ENCODE measurements at places on chromosomes 6 and 20.

DNA sequence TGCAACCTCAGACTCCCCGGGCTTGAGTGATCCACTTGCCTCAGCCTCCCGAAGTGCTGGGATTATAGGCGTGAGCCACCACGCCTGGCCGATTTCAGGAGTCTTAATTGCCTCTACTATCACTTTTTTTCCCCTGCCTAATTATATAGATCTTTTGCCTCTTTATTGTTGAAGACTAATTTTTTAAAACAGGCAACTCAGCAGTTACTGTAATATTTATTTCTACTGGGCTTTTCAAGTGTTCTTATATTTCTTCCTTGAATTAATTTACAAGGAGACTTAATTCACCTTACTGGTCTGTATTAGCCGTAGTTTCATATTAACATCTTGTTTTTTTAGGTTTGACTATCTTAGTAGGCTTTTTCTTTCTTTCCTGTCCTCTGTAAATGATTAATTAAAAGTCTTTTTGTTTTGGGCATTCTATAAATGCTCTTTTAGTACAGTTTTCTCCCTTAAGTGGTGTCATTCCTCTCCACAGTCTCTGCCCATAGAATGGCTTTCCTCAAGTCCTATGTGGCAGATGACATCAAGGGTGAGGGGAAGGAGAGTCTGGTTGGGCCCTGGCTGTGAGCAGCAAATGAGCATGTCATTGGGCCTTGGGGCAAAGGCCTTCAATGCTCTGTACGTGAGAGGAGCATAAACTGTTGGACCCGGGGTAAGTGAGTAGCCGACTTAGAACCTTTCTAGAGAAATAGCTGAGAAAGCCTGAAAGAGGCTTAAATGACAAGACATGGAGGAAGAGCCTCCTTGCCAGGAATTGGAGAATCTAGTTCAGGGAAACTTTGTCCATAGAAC lies 36.0 kb downstream of the ANKS1A start:
- no peak for DNase-seq

- no peak for DNase-seq
Measured at GRCh38 chr20:5773589-5773988, 23.4 kb downstream of the SHLD1 start.

GRCh38 chr6:1792989-1793388 lies 183.3 kb downstream of the FOXC1 start:
- DNase-seq, result no peak

- no peak for DNase-seq
Measured at GRCh38 chr6:3831761-3832530, 17.2 kb upstream of the FAM50B start.

DNA sequence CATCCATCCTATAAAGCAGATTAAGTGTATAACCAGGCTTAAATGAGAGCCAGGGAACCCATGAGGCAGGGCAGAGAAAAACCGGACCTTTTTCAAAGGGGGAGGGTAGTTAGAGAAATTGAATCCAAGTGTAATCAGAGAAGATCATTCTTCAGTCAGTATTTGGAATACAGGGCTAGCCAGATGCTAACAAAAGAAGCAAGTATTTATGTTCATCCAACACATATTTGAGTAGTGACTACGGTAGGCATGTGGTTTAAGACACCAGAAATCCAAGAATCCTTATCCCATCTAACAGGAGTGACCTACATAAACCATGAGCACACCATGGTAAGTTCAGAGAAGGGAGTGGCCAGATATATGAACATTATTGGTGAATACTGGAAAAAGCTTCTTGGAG lies 46.8 kb upstream of the FAM83C start:
- no peak for DNase-seq

DNA sequence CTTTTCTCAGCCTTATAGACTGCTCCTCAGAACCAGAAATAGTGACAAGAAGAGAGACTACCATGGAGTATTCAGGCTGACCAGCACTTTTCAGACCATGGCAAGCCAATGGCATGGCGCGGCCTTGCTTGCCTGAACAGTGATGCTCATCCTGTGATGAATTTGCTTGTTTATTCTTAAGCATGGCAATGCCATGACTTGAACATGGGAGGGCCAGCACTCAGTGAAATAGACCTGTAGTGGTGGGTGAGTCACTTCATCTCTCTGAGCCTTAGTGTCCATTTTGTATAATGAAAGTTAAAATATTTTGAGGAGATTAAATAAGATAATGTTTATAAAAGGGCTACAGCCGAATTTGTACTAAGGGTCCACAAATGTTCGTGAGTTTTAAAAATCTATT lies 79.1 kb downstream of the LRRC1 start:
- DNase-seq, result no peak

- no peak for DNase-seq
Measured at GRCh38 chr6:167699141-167699931, 127.4 kb upstream of the AFDN start.

DNA sequence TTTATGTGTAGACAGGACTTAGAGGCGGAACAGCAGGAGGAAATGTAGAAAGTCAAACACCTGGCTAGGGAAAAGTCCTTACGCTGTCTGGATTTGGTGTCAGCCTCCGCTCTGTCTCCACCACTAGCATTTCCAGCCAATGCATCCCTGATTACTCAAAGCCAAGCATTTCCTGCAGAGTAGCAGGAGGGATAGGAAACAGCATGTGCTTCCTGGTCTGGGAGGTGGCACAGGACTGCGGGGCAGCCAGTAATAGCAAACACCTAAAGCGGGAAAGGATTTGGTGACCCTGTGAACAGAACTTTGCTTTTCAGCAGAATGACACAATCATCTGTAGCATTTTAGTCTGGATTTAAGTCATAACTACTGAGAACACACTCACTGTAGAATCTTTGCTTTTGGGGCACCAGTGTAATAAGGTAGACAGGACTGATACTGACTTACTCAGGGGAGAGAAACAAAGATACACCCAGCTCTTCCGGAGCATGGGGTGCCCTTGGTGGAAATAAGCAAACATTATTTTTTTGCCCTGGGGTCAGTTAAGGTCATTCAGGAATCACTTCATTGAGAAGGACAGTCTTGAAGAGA lies 133.3 kb upstream of the AHI1 start:
- no peak for DNase-seq

DNA sequence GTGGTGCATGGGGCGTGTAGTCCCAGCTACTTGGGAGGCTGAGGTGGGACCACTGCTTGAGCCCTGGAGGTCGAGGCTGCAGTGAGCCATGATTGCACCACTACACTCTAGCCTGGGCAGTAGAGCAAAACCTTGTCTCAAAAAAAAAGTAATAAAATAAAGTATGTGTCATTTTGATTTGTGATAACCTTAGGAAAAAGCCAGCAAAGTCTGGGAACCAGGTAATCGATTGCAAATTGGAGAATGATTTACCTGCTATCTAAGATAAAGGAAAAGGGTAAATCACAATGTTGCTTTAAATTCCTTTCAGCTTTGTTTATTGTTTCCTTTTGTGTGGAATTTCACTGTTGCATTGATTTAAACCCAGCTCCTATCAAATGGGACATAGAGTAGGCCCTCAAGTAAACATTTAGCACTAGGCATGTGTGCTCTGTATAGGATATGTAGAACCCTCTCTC lies 59.0 kb downstream of the SGK1 start:
- DNase-seq, result no peak

GRCh38 chr6:52293067-52293466 lies 8.5 kb upstream of the MCM3 start:
- DNase-seq, result no peak

DNA sequence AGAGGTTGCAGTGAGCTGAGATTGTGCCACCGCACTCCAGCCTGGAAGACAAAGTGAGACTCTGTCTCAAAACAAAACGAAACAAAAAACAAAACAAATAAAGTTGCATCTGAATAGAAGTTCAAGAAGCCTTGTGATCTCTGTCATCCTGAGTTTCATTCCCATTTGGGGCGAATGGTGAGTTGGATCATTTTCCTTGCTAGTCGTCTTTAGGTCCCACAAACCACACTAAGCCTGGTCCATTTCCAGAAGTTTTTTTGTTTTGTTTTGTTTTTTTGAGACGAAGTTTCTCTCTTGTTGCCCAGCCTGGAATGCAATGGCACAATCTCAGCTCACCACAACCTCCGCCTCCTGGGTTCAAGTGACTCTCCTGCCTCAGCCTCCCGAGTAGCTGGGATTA lies 33.8 kb downstream of the ZNF217 start:
- no peak for DNase-seq

GRCh38 chr6:90466154-90466940 lies 120.5 kb downstream of the MAP3K7 start:
- peak; percentile 59 for DNase-seq

- DNase-seq, result no peak
Measured at GRCh38 chr20:32894711-32895355, 36.1 kb downstream of the EFCAB8 start.

DNA sequence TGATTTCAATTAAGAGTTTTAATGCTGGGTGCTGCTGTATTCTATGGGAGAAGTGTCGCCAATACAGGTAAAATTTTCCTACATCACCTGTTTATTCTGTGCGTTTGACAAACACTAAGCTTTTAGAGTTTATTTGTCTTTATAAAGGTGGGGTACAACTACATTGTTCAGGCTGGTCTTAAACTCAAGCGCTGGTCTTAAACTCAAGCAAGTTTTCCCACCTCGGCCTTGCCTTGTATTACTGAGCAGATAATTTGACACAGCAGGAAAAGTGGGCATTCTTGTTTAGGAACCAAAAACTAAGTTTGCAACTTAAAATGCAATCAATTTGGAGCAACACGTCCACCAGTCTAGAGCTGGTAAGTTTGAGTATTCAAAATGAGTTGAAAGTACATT lies 112.9 kb upstream of the BTN3A2 start:
- no peak for DNase-seq

- no peak for DNase-seq
Measured at GRCh38 chr6:129183681-129184301, 300.9 kb downstream of the LAMA2 start.

DNA sequence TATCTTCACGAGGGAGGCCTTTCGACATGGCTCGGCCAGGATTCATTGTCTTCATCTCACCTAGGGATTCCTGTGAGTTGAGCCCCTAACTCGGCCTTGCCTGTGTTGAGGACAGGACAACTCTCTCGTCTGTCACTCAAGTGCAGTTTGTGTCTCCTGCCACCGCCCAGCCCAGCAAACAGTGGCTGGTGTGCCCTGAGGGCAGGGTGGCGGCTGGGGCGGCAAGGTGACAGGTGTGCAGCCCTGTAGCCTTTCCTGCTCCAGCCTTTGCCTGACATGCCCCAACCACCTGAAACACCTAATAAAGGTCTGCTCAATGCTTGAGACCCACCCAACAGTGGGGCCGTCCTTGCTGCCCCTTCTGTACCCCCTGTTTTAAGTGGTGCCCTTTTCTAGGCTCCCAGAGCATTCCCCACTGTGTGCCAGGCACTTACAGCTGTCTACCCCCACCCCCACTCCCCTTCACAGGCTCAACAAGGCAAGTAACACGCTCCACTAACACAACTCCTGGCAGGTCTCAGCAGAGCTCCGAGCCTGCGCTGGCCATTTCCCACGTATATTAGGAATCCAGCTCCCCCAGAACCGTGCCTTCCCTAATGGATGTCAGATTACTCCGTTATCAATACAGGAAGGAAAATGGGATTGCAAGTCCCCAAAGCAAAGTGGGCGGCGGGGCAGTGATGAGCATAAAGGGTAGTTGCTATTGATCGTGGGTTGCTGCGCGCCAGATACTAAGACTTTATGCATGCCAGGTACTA lies 17.7 kb downstream of the GFRA4 start:
- no peak for DNase-seq

- no peak for DNase-seq
Measured at GRCh38 chr6:26318459-26319404, 46.3 kb upstream of the BTN3A2 start.

GRCh38 chr20:62437496-62437895 lies 10.2 kb upstream of the RBBP8NL start:
- DNase-seq, result no peak

DNA sequence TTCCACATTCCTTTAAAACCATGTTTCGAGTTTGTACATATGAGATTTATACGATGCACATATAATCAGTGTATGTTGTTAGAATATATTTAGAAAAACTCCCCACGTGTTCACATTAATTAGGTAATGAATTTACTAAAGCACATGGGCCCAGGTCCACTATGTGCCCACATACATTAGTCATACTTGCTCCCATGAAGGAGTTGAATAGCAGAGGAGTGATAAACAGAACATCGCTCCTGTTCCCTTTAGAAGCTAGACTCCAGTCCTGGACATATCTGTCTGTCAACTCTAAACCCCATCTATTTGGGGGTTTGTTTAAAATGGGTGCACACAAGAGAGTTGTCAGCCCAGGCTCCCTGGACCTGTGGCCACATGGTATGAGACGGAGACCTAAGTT lies 108.1 kb upstream of the TIAM2 start:
- DNase-seq, result no peak

DNA sequence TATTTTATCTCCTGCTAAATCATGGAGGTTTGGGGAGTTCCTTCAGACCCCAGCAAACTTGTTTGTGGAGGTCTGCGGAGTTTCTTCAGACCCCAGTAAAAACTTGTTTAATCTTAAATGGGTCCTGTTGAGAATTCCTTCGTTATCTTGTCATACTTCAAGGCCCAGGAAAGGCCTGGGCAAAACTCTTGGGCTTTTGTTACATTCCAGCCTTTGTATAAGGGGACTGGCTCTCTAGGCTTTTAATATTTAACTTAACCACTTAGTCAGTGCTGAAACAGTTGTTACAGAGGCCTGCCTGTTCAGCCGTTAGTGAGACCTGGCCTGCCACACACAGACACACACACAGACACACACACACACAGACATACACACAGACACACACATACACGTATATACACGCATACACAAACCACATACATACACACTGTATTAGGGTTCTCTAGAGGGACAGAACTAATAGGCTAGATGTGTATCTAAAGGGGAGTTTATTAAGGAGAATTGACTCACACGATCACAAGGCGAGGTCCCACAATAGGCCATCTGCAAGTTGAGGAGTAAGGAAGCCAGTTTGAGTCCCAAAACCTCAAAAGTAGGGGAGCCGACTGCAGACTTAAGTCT lies 21.3 kb upstream of the CST3 start:
- no peak for DNase-seq

DNA sequence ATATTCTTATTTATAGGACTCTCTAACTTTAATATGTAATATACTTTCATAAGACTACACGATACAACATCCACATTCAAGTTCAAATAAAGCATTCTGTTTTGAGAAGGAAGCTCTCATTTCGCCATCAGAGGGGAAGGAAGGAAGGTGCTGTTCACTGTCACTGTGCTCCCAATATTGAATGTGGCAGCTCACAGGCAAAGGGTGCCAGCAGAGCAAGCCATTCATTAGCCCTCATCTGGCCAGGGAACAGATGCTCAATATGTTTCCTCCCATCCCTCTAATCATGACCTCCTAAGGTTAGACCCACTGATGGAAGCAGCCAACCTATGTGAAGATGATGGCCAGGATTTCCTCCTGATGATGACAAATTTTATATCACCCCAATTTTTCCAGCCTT lies 154.4 kb downstream of the DST start:
- no peak for DNase-seq

Data from retina (tissue), 1 donor.